Esophagus muscularis mucosa (tissue), 4 donors: ENCODE measurements at places on chromosomes 5 and 9.

DNA sequence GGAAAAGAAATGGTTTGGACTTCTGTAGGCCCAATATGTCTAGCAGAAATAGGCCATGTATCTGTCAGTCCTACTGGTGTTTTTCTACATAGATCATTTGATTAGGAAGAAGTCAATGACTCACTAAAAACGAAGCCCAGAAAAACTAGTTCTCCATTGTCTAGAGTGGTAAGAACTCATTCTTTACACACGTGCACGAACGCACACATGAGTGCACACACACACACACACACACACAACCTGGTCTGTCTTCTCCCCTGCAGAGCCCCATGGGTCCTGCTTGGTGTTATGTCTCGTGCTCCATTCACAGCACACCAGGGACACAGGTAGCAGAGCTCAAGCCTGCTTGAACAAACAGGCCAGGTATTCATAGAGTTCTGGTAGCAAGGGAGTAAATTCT lies 14.9 kb upstream of the FCN1 start:
- no peak for DNase-seq

- no peak for DNase-seq
These were observed 246.9 kb downstream of the MPDZ start for GRCh38 chr9:13032585-13032984.

DNA sequence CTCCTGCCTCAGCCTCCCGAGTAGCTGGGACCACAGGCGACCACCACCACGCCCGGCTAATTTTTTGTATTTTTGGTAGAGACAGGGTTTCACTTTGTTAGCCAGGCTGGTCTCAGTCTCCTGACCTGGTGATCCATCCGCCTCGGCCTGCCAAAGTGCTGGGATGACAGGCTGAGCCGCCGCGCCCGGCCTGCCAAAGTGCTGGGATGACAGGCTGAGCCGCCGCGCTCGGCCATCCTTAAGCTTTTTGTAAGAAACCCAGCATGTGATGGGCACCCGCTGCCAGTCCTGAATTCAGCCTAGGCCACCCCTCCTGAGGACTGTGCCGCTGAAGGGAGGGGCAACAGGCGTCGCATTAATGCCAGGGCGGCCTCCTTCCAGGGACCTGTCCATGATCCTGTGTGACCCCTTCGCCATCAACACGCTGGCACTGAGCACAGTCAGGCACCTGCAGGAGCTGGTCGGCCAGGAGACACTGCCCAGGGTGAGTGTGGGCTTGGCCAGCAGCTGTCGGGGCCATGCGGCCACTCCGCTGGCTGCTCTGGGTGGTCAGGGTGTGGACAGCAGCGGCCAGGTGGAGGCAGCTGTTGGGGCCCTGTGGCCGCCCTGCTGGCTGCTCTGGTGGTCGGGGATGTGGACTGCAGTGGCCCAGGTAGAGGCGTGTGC lies 10.5 kb downstream of the NELFB start:
- no peak for DNase-seq

DNA sequence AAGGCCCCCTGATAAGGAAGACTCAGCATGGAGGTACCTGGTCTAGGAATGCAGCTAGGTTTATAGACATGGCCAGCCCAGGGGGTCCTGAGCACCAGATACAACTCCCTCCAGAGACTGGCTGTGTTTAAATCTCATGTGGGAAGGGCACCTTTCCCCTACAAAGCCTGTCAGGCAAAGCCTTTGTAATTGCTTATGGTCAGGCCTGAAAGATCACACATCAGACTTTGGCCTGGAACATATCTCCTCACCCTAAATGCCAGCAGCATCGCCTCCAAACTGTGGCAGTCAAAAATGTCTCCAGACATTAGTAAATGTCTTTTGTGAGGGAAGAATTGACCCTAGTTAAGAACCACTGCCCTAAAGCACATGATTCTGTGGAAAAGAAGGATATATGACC lies 51.6 kb upstream of the MACIR start:
- no peak for DNase-seq

DNA sequence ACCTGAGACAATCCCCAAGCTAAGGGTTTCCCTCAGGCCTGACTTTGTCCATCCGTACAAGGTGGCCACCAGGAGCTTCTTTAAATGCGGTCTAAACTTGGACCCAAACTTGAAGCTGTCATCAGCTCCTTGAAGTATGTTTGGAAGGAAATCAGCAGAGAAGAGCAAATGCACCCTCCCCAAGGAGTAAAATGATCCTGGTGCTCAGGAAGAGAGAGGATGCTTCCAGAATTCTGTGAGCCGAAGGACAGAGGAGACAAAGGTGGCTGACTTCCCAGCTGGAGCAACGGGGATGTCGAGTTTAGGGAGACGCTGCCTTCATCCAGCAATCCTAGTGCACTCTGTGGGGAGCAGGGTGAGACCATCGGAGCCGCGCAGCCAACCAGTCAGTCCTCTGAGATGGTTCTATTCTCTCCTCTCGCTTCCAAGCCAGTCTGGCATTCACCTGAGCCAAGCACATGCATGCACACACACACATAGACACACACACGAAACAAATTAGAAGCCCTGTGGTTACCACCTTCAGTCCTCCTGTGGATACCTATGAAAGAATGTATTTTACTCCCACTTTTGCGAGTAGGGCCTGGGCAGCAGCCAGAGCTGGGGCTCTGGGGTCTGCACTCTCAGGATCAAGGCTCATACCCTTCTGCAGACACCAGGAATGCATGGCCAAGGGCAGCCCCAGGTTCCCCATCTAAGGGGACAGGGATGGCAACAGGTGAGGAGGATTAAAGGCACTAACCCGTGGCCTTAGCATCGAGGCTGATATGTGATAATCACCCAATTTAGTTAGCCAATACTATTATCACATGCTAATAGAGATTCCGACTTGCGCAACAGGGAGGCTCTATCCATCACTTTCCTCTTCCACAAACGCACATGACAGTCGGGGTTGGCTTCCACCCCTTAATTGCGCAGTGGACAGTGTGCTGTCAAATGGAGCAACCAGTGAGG lies 75.8 kb downstream of the GTF3C4 start:
- DNase-seq: no peak

DNA sequence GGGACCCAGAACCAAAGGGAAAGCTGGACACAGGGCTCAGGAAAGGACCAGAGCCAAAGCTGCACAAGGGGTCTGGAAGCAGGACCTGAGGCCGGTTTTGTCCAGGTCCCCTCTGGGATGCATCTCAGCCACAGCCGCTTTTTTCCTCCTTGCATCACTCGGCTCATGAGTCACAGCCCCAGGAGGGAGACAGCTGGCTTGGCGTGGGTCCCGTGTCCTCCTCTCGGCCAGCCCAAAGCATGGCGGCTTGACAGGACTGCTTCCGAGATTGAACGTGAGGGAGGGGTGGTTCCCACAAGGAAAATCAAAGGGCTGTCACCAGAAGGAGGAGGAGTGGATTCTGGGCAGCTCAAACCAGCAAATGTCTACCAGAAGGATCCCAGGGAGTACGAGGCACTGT lies 56.7 kb upstream of the CPLX2 start:
- no peak for DNase-seq

- DNase-seq: no peak
These were observed 17.6 kb downstream of the TSTD2 start for GRCh38 chr9:97615439-97616072.

DNA sequence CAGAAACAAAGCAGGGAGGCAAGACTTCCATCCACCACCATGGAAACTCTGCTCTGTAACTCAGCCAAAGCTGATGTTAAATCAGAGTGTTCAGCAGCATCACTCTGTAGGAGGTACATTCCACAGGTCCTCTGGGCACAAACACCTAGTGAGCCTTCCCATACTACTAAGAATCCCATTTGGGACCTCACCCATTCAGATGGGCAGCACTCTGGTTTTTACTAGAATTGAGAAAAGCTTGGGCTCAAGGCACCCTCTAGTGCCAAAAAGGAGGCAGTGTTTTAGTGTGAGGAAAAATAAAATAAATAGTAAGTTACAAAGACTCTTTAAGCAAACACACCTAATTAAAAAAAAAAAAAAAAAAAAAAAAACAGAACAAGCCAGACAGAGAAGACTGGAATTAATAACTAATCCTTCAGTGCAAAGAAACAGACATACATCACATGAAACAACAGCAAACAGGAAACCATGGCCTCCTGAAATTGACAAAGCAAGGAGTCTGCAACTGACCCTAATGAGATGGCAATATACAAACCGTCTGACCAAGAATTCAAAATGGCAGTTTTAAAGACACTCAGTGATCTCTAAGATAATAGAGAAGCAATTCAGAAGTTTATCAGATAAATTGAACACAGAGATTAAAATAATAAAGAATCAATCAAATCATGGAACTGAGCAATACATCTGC lies 159.5 kb downstream of the GNA14 start:
- DNase-seq: no peak

- DNase-seq: no peak
These were observed 145.9 kb upstream of the TBC1D2 start for GRCh38 chr9:98401140-98402018.
